ENCODE measurements at places on chromosomes 4 and X.

GRCh38 chr4:71713611-71714203 lies 70.2 kb downstream of the GC start:
- DNase-seq: no peak
- no peaks in the 10 kb centered on the region for H3K36me3 ChIP-seq
- H3K4me3 ChIP-seq: no peak overlapping the region
- peaks cover 3% of the 10 kb centered on the region for H3K27me3 ChIP-seq
- H3K27ac ChIP-seq: no peak overlapping the region

- no peak overlapping the region for H3K4me3 ChIP-seq
- no peaks in the 10 kb centered on the region for H3K4me1 ChIP-seq
- H3K27ac ChIP-seq: no peak overlapping the region
- no peaks in the 10 kb centered on the region for H3K27me3 ChIP-seq
- no peak for DNase-seq
Observed at GRCh38 chr4:2689114-2689513, 67.0 kb downstream of the TNIP2 start.

DNA sequence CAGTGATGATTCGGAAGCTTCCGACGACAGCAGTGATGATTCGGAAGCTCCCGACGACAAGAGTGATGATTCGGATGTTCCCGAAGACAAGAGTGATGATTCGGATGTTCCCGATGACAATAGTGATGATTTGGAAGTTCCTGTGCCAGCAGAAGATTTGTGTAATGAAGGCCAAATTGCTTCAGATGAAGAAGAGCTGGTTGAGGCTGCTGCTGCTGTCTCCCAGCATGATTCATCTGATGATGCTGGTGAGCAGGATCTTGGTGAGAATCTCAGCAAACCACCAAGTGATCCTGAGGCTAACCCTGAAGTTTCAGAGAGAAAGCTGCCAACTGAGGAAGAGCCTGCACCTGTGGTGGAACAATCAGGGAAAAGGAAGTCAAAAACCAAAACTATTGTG lies 14.2 kb downstream of the CXCR3 start:
- DNase-seq: no peak
- H3K27ac ChIP-seq: no peak overlapping the region
- H3K4me1 ChIP-seq: peaks cover 8% of the 10 kb centered on the region
- no peak overlapping the region for H3K4me3 ChIP-seq

GRCh38 chrX:75596178-75596577 lies 73.3 kb upstream of the ZDHHC15 start:
- no peak overlapping the region for H3K27ac ChIP-seq
- no peaks in the 10 kb centered on the region for H3K27me3 ChIP-seq
- H3K36me3 ChIP-seq: no peaks in the 10 kb centered on the region
- H3K4me3 ChIP-seq: no peak overlapping the region

- H3K4me3 ChIP-seq: no peak overlapping the region
- no peaks in the 10 kb centered on the region for H3K27me3 ChIP-seq
- DNase-seq: no peak
- no peaks in the 10 kb centered on the region for H3K36me3 ChIP-seq
- peaks cover 9% of the 10 kb centered on the region for H3K4me1 ChIP-seq
- H3K27ac ChIP-seq: no peak overlapping the region
Observed at GRCh38 chr4:158826057-158826456, 57.2 kb downstream of the FNIP2 start.

- no peak overlapping the region for H3K27ac ChIP-seq
- no peak overlapping the region for H3K4me3 ChIP-seq
- peak; percentile 7 for DNase-seq
- no peaks in the 10 kb centered on the region for H3K27me3 ChIP-seq
- H3K4me1 ChIP-seq: no peaks in the 10 kb centered on the region
Observed at GRCh38 chrX:66110112-66110511, 53.9 kb upstream of the HEPH start.

DNA sequence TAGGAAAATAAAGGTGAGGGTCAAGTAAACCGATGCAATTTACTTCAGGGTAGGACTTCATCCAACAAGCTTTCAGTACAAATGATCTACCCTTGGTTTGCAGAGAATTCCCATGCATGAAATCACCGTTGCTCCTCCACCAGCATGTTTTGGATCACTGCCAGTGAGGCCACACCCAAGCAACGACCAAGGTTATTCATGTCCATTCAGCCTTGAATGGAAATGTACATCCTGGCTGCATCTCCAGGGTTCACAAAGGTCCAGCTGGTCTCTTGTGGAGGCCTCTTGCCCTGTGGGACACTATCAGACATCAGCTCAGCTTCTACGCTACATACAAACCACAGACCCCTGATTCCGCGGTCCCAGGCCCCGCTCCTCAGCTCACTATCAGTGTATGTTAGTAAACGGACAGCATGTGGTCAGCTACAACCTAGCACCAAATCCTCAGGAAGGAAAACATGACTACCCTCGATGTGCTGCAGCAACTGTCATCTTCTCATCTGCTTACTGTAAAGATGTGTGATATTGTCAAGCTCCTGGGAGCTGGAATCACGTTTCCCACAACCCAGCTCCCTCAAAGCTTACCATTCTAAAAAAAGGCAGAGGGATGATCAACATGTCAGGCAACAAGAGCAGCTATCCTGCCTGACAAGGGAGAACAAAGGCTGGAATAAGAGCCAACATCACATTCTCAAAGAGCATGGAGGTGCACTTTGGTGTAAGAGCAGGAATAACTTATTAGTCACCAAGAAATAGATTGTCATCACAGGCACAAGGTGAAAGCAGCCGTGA lies 4.9 kb downstream of the LYAR start:
- no peak overlapping the region for H3K4me3 ChIP-seq
- peaks cover 19% of the 10 kb centered on the region for H3K4me1 ChIP-seq
- H3K27ac ChIP-seq: no peak overlapping the region
- peaks cover 58% of the 10 kb centered on the region for H3K36me3 ChIP-seq
- DNase-seq: no peak
